Astrocyte of the hippocampus (primary cell): ENCODE measurements at places on chromosomes 2 and 18.
A peak's percentile ranks its signal among the peaks of the same experiment; 100 is the strongest.

DNA sequence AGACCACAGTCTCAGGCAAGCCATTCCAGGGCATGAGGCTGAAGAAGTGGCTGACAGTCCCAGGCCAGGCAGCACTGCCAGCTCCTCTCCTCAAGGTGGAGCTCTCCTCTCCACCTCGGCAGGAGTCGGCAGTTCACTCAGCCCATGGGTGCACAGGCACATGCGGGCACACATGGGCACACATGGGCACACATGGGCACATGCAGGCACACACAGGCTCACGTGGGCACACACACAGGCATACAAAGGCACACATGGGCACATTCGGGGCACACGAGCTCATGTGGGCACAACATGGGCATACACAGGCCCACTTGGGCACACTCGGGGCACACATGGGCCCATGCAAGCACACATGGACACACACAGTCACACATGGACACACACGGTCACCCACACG lies 65.3 kb upstream of the TAF1B start:
- peak; percentile 12 for DNase-seq

GRCh38 chr2:109247340-109247739 lies 118.3 kb downstream of the SH3RF3 start:
- DNase-seq, result no peak

GRCh38 chr2:44741507-44741906 lies 200.0 kb upstream of the SIX3 start:
- peak; percentile 39 for DNase-seq

GRCh38 chr2:12615509-12615908 lies 101.2 kb upstream of the TRIB2 start:
- no peak for DNase-seq

DNA sequence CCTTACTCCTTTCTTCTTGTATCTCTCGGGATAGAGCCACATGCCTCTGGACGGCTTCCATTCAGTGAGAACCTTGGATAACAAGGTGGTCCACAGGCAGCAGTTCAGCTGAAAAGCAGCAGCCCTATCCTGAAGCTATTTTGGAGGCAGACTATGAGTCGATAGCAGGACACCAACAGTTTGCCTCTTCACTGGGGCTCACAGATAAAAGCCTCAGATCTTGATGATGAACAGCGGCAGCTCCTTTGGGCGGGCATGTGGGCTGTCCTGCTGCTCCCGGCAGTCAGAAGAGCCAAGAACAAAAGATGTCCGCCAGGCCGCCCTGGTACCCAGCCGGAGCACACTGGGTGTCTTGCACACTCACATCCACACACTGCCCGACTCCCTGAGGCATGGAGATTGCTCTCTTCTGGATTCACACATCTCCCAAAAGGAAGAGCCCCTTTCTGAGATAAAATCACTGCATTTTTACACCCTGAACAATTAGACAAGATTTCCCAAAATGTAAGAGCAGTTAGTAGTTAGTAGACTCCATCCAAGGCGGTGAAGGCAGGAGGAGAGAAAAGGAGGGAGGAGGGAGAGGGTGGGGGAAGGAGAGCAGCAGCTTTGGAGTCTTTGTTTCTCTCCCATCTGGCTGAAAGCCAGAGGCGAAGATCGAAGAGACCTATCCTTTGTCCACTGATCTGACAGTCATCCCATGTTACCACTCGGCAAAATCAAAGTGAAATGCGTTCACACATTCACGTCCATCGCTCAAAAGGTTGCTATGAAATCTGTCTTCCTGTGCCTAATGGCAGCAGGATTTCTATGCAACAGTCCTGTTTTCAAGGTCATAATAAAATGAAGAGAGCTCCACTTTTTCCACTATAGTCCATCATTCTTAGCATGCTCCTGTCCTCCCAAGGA lies 90.1 kb upstream of the KLF7 start:
- peak; percentile 35 for DNase-seq

DNA sequence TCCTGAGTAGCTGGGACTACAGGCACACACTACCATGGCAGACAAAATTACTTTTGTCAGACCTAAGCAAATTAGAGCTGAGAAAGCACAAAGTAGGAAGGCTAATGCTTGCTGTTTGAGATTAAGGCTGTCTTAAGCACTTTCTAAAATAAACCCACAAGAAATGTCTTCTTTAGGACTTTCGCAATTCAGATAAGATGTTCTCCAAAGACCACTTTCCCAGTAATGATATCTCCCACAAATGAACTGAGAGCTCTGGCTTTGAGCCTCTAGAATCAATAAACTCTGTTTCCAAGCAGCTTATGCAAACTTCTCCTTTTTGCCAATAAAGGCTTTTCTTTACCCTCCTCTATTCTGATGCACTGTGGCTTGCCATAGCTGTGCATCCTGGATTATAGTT lies 32.0 kb upstream of the GALNT1 start:
- no peak for DNase-seq

GRCh38 chr2:59276917-59277316 lies 1035.8 kb upstream of the FANCL start:
- no peak for DNase-seq

- no peak for DNase-seq
These were observed 47.5 kb downstream of the PTGR3 start for GRCh38 chr18:75161256-75162028.

- DNase-seq, result no peak
These were observed 1108.3 kb upstream of the KLHL29 start for GRCh38 chr2:22276696-22277095.

- DNase-seq, result no peak
These were observed 23.9 kb downstream of the DYSF start for GRCh38 chr2:71477231-71477691.

DNA sequence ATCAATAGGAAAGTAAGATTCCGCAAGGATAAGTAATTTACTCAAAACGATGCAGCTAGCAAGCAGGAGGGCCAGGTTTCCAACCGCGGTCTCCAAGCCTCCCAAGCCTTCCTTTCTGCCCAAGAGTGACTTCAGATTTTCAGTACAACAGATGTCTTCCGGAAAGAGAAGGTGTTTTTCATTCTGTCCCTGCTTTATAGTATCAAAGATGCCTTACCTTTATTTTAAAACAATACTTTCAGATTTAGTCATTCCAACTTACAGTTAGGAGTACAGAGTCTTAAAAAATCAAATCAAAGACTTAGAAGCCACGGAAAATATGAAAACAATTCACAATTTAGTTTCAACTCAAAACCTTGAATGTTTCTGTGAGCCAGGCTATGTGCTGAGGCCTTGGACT lies 43.6 kb downstream of the CYB5A start:
- DNase-seq, result no peak

GRCh38 chr2:8006626-8007025 lies 675.2 kb upstream of the ID2 start:
- no peak for DNase-seq

- DNase-seq, result no peak
These were observed 50.6 kb downstream of the MDH1 start for GRCh38 chr2:63639344-63639743.

DNA sequence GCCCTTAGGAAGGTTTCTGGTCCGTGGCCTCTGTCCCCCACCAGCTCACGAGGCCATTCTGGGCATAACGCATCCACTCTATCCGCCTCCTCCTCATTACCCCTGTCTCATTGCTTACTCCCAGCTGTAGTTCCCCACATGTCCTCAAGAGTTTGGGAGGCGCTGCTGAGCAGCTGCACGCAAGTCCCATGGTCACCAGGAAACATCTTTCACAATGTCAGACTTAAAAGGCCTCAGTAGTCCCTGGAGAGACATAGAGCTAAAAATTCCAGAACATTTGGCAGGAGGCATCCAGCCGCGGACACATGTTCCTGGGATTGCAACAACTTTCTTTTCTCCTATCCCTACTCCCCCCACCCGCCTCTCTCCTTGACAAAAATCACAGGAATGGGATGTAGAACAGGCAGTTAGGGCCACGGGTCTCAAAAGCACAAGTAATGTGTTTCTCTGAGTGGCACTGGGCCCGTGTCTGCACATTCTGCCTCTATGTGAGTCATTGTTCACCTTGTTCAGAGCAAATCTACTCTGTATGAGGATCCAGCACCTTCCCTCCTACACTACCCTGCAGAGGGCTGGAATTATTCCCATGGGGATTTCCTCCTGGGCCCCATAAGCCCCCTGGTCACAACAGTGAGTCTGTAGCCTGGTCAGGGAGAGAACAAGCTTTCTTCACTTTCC lies 8.1 kb downstream of the LBH start:
- peak; percentile 69 for DNase-seq

GRCh38 chr2:194002699-194003368 lies 1654.2 kb upstream of the SLC39A10 start:
- no peak for DNase-seq

GRCh38 chr18:68611311-68611710 lies 103.6 kb downstream of the TMX3 start:
- DNase-seq, result no peak
